Large intestine (tissue), 12 donors: ENCODE measurements at places on chromosomes 4 and X.

DNA sequence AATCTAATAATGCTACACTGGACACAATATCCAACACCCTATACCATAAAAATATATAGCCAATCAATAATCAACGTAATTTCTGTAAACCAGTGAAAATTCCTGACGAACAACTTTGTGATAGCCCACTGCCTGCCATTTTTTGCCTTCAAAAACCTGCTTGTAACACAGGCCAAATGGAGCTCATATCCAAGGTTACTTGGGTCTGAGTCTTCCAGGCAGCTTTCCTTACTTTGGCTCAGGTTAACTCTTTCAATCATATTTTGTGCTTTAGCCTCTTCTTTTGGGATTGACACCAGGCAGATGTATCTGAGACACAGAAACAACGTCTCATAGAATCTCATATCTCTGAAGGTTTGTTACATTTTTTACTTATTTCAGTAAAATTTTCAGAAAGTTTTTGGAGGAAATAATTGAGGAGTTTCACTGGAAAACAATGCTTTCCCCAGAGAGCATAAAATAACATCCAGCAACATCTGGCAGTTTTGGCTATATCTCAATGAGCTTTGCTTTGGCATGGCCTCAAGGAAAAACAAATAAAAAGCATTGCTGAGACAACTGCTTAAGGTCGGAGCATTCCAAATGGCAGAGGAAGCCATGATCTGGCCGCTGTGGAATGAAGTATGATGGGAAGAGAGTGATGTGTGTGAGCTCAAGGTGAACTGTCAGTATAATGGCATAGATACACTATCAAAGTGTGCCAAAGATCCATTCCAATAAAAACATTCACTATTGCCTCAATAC is 162.9 kb upstream of the SPIN4 start:
- no peak for DNase-seq

- DNase-seq = no peak
Observed at GRCh38 chrX:38850807-38851544, 49.7 kb downstream of the MID1IP1 start.

GRCh38 chr4:16202598-16202997 is 23.7 kb downstream of the TAPT1 start:
- no peak for DNase-seq

DNA sequence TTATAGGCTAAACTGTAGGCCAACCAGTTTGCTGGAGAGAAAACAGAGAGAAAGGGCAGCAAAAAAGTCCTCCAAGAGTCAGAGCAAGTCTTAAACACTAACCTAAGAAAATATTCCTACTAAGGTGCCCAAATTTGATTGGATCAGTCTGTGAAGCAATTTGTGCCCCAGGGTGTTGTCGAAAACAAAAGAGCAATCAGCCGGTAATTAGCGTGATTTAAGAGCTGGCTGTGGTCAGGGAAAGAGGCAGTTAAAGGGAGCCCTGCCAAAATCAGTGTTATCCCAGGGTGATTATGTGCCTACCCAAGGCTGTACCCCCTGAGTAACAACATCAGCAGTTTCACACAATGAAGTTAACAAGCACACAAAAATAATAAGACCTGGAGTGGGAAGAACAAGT is 6.4 kb upstream of the BRWD3 start:
- DNase-seq = no peak

GRCh38 chrX:40394302-40394701 is 186.5 kb upstream of the ATP6AP2 start:
- no peak for DNase-seq

GRCh38 chrX:1103360-1103759 is 109.1 kb downstream of the CRLF2 start:
- no peak for DNase-seq
